Chondrocyte (in vitro differentiated cells): ENCODE measurements at places on chromosomes 5 and 9. TPM values are rescaled to one million over a fixed set of nuclear protein-coding genes. Genes with fewer than 3 reads are reported as not detected.

DNA sequence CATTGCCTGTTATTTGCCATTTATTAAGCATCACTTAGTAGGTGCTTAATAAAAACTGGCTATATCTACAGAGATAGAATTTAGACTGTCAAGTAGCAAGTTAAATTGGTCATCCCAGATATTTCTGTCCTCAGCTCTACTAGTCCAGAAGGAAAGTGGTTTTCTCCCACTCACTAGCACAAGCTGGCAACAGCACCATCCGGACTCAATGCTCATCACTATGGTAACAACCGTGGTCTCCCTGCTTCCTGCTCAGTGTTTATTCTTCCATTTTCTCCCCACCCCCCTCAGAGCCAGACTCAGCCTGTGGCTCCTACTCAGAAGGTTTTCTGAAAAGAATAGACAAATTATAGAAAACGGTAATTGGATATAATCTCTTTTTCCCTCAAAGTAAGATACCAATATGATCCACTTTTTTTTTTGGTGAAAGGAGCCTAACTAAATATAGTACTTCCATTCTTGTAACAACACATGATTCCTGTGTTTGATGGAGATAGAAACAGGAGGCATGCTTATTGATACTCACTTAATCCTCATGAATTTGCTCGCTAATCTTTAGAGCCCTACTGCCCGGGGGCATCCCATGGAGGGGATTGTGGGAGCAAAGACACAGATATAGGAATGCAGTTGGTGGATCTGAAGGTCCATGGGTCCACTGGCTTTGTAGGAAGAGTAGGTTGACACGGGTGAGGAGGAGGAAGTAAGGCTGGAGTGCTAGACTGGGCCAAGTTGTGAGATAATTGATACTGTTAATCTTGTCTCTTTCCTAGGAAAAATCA, 191.4 kb downstream of the MAN2A1 start:
- no peak overlapping the region for H3K4me3 ChIP-seq
- H3K27ac ChIP-seq: no peak overlapping the region
- peaks cover 23% of the 10 kb centered on the region for H3K4me1 ChIP-seq
- DNase-seq: no peak
- H3K36me3 ChIP-seq: no peaks in the 10 kb centered on the region

PCDHGA11 gene
- 1.3 to 2.4 TPM (median 1.4 TPM) in 3 replicates for total RNA-seq

GRCh38 chr9:127746959-127747569, 12.0 kb upstream of the TOR2A start:
- peaks cover 13% of the 10 kb centered on the region for H3K36me3 ChIP-seq
- H3K4me3 ChIP-seq: no peak overlapping the region
- H3K27ac ChIP-seq: no peak overlapping the region
- no peaks in the 10 kb centered on the region for H3K4me1 ChIP-seq
- DNase-seq: no peak
- no peaks in the 10 kb centered on the region for H3K27me3 ChIP-seq

GRCh38 chr5:44679214-44679613, 129.5 kb upstream of the MRPS30 start:
- H3K4me3 ChIP-seq: no peak overlapping the region
- DNase-seq: no peak
- H3K27ac ChIP-seq: no peak overlapping the region

CD180 gene
- not detected in 3 replicates for total RNA-seq
